T-cell (primary cell): ENCODE measurements at places on chromosomes 7 and 10. TPM values are rescaled to one million over a fixed set of nuclear protein-coding genes. Genes with fewer than 3 reads are reported as not detected.

The DRGX gene
- total RNA-seq = not detected

The ZP3 gene
- 5.9 TPM for total RNA-seq

The LBX1 gene
- total RNA-seq = not detected

The NAT16 gene
- not detected for total RNA-seq

The MRPS16 gene
- total RNA-seq = 56.5 TPM

The LIPK gene
- total RNA-seq = not detected

The ZPBP gene
- not detected for total RNA-seq

The ABCB1 gene
- 25.1 TPM for total RNA-seq

The VWDE gene
- 0.54 TPM for total RNA-seq

The RBM20 gene
- total RNA-seq = 0.09 TPM

The TRIM73 gene
- 45.0 TPM for total RNA-seq

- no peak for DNase-seq
Measured at GRCh38 chr7:156795415-156795814, 97.6 kb downstream of the LMBR1 start.

DNA sequence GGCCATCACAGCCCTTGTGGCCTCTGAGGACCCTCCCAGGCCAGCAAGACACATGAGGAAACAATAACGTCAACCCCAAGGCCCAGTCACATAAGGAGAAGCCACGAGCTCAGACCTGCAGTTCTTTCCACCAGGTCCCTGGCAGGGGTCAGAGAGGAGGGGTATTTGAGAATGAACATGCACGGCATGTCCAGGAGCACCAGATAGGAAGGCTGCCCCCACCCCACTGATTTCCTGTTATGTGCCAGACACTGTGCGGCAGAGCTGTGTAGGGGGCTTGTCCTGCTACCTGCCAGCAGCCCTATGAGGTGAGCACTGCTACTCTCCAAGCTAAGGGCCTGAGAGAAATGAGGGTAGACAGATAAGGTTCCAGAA is 40.7 kb upstream of the ZMIZ1 start:
- DNase-seq = no peak

- no peak for DNase-seq
Measured at GRCh38 chr7:32502728-32503127, 7.4 kb downstream of the AVL9 start.

GRCh38 chr10:32680803-32681557 is 235.0 kb downstream of the CCDC7 start:
- no peak for DNase-seq

DNA sequence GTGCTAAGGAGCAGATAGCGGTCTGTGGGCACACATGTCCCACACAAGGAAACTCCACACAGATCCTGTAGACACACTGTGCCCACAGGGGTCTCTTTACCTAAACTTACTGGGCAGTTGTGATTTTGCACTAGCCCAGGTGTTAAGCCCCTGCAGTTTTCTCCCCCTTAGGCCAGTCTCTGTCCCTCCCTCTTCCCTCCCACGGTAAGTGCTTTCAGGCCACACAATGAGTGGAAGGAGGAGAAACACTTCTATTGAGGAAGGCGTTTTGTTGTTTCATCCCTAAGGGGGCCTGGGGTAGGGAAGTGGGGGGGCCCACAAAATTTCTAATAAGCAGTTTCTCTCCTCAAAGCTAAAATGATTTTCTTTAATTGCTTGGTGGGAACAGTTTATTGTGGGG is 51.4 kb downstream of the FBXW4 start:
- DNase-seq = no peak

DNA sequence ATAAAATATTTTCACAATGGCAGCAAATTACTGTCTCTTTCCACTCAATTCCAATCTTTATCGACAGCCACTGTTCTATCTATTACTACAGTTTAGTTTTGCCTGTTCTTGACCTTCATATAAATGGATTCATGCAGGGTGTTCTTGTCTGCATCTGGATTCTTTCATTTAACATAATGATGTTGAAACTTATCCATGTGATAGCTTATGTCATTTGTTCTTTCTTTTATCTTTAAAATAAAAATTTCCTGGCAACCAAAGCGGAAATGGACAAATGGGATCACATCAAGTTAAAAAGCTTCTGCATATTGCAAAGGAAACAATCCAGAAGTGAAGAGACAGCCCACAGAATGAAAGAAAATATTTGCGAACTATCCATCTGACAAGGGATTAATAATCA is 20.5 kb upstream of the DMTF1 start:
- DNase-seq = no peak

- no peak for DNase-seq
Measured at GRCh38 chr7:30450240-30450982, 28.2 kb downstream of the NOD1 start.

- no peak for DNase-seq
Measured at GRCh38 chr10:101027106-101027720, 3.7 kb downstream of the PDZD7 start.

GRCh38 chr7:37987732-37988131 is 67.3 kb downstream of the EPDR1 start:
- DNase-seq = no peak

- no peak for DNase-seq
Measured at GRCh38 chr10:31668326-31668725, 260.3 kb downstream of the ARHGAP12 start.

DNA sequence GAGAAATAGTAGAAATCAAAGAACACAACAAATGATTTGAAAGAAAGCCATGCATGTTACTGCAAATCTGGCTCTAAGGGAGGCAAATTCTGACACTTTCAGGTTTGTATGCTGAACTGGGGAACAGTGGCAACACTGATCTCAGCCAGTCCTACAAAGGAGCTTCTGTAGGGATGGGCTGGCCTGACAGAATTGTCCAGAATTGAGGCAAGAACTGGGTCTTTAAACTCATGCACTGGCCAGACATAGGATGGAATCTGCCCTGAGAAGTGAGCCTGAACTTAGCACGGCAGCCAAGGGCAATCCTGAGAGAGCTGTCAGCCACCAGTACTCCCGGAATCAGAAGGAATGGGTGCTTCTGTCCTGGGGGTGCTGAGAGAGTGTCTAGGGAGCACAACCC is 70.9 kb upstream of the RAPGEF5 start:
- no peak for DNase-seq

DNA sequence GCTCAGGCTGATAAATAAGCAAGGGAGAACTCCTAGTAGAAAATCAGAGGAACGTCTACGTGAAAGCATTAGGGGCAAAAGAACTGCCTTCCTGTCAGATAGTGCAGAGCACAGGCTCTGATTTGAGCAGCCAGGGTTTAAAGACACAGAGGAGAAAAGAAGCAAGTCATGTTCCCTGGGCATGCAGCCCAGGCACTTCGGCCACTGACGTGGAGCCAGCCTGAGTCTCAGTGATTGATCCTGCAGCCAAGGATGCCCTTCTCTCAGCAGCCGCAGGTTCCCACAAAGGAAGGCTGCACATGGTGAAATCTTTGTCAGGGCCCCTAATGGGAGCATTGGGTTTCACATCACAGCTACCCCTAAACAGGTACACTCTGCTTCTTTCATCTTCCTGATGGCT is 161.7 kb upstream of the HPS1 start:
- no peak for DNase-seq

DNA sequence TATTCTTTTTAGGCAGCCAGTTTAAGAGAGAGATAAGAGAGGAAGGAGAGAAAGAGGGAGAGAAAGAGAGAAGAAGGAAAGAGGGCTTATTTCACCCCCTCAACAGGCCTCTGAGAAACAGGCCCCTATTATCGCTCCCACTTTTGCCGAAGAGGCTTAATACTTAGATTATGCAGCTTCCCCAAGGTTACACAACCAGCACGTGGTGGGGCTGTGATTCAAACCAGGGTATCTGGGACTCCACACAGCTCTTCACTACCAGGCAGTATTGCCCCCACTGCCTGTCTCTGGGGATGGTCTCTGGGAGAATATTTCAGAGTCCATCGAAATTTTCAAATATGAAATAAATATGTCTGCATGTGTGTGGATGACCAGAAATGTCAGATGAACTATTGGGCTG is 3.0 kb downstream of the GIMAP1 start:
- DNase-seq = no peak

DNA sequence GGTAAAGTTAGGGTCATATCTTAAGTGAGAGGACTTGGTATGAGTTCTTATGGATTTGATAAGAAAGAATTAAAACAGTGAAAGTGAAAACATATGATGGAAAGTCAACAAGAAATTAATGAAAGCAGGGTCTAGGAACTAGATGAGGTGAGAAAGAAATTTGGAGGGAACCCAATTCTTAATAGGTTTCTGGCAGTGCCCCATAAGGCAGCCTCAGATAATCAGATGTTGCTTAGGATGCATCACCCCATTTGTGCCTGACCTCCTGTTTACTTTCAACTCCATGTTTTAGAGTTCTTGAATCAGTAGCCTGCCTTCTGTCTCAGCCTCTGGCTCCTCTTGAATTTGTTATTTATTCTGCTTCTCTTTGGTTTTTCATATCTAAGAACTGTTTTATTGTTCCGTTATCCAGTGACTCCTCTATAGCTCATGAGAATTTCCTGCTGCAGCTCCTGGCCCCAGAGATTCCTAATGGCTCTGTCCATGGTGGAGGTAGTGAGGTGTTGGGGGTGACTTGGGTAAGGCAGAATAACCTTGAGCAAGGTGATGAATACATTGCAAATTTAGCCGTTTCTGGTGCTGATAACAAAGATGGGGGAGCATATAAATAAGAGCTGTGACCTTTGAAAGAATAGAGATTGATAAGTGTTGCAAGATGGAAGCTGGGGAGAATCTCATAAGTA is 17.6 kb downstream of the ITGB8 start:
- no peak for DNase-seq

DNA sequence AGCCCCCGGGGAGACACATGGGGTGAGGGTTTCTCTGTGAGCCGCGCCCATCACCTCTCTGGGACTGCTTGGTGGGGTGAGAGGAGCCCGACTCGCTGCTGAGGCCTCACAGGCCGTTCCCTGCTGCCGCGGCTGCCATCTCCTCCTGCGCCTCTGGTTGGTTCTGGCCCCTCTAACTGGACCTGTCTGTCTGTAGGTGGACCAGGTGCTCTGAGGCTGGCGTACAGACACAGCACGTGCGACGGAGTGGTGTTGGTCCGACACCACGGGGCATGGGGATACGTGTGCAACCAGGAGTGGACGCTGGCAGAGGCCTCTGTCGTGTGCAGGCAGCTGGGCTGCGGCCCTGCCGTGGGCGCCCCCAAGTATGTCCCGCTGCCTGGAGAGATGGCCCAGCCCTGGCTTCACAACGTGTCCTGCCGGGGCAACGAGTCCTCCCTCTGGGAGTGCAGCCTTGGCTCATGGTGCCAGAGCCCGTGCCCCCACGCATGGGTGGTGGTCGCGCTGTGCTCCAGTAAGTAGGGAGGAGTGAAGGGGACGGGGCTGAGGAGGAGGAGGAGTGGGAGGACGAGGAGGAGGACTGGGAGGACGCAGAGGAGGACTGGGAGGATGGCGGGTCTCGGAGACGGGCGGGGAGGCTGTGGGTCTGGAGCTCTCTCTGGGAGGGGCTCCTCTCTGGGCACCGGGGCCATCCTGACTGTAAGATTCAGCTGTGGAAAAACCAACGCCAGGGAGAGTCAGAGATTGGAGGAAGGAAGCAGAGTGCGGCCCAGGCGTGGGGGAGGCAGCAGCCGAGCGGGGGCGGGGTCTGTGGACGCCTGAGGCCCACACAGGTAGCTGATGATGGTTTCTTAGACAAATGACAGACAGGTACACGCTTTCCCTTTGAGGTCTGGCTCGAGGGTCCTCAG is 2.6 kb downstream of the SCART1 start:
- no peak for DNase-seq

DNA sequence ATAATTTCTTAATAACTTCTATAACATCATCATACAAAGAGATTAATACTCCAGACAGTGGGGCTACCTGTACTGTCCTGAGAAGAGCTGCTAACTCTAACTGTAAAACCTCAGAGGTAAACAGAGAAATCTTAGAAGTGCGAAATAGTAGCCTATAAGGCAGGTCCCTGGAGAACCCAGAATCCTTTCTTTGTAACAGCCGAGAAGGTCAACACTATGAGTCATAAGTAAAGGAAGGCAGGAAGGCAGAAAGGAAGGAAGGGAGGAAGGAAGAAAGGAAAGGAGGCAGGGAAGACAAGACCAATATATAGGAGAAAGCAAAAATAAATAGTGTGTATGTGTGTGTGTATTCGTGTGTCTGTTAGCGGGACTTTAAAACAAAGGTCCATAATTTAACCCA is 540.6 kb downstream of the ZWINT start:
- no peak for DNase-seq

GRCh38 chr10:44725404-44725803 is 185.7 kb upstream of the TMEM72 start:
- DNase-seq = no peak

- DNase-seq = peak; percentile 70
Measured at GRCh38 chr7:143299840-143300239, 11.7 kb downstream of the CASP2 start.

GRCh38 chr10:30803058-30803457 is 173.5 kb upstream of the LYZL2 start:
- no peak for DNase-seq

DNA sequence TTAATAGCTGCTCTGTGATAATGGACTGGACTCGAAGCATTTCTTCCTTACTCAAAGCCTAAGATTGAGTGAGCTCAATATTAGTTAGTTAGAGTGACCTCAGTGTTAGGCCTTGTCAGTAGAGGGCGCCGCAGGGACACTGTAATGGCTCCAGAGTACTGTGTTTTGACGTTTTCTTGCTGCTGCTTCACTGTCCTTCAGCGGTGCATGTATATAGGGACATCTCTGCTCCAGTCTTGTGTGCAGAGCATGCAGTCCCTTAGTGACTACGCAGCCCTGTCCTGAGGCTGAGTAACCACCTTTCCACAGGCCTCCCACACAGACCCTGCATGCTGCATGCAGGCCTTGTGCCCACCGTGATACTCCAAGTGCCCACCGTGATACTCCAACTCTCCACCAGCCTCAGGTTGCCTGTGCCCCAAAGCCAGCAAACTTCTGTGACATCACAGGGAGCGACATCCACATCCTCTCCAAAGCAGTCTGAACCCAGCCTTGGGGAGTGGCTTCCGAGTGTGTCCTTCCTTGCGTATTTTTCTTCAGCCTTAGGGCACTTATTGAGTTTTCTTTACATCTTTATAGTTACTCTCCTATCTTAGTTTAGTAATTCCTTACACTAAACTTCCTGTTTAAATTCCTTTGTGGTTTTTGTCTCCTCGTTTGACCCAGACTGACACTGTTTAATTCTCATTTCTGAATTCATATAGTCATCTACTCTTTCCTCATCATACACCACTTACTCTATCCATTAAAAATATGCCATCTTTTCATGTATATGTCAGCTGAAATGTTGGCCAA is 118.2 kb downstream of the JAZF1 start:
- DNase-seq = peak; percentile 11

- no peak for DNase-seq
Measured at GRCh38 chr10:34477249-34477648, 337.8 kb downstream of the PARD3 start.
